GM04504 (cell line): ENCODE measurements at places on chromosomes 3 and 15.
A peak's percentile ranks its signal among the peaks of the same experiment; 100 is the strongest.

- no peak for DNase-seq
These were observed 13.0 kb downstream of the NIPA2 start for GRCh38 chr15:22851513-22851912.

- DNase-seq = no peak
These were observed 141.9 kb downstream of the NSMCE3 start for GRCh38 chr15:29127506-29128430.

DNA sequence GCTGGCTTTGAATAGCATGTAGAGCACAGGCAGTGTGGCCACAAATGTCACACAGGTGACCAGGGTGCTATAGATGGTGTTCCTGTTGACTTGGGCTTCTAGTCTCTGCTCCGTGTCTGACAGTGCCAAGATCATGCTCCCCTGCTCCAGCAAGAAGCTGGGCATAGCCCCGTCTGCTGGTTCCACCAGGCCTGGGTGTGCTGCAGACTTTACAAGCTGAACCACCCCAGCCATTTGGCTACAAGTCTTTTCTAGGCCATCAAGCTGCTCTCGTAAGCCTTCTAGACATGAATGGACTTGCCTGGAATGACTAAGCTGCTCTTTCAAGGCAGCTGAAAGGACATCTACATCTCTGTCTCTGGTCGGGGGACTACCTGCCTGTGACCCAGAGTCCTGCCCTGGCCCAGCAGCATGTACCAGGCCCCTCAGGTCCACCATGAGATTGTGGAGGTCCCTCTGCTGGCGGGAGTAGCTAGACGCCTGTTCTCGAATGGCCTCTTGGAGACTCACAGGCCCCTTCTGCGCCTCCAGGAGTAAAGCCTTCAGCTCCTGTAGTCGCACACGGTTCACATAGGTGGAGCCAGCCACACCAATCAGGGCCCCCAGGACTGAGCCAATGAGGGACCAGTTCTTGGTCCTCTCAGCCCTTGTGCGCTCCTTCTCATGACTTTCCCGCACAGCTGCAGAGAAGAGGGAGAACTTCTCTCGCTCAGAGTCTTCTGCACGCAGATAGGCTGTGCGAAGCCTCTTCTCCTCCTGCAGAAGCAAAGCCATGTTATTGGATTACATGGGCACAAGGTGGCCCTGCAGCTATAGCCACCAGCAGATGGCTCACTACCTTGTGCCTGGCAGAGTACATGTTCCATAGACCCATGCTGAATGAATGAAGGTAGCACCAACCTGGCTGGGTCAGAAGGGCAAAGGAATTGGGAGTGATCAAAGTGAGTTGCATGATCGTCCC, 2.8 kb upstream of the PLXNB1 start:
- DNase-seq = no peak

DNA sequence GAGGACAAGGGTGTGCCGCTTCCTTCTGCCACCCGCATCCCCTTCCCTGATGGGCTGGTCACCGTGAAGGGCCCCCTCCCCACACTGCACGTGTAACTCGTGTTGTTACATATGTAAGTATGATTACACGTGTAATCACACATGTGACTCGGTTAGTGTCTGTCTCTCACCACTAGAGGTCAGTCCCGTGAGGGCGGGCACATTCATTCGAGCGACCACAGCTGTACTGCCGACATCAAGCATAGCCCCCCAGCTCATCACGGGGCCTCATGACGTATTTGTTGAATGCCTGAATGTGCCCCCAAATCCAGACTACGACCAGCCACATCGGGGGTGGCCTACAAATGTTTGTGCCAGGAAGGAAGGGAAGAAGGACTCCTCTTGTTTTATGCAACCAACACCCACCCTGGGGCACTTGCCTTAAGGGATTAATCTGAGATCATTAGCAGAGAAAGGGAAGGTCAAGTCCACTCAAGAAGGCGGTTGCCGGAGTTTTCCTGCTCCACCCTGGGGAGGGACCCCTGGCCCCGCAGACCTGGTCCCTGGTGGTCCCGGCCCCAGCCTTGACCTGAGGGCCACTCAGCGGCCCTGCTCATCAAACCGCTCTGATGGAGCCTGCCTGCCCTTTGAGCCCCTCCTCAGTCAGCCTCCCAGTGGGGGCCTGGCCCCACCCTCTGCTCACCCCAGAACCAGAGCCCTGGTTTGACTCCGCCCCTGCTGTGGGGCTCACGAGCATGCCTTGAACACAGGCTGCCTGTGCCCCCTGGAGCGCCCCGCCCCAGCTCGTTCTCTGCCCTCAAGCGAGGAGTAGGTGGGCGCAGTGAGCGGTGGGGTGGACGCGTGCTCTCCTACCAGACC, 52.8 kb downstream of the RGMA start:
- DNase-seq = no peak

GRCh38 chr3:14016900-14017475, 107.7 kb downstream of the CHCHD4 start:
- no peak for DNase-seq

GRCh38 chr3:49673715-49674496, at the start of gene APEH:
Gene APEH, plus strand, starts transcription at chr3:49674351. Its CDS starts 51 bp downstream, at chr3:49674402.
- DNase-seq = peak; percentile 92

DNA sequence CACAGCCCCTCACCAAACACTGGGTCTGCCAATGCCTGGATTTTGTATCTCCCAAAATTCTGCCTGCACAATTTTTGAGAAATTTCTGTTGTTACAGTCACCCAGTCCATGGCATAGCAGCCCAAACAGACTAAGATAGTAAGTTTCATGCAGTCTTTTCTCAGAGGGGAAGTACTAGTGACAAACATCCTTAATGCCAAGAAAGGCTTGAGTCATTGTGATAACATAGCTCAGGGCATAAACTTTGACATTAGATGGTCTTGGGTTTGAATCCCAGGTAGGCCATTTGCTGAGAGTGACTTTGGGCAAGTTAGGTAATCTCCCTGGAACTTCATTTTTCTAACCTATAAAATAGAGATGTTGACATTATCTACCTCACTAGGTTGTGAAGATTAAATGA, 36.1 kb upstream of the PFN2 start:
- DNase-seq = no peak

DNA sequence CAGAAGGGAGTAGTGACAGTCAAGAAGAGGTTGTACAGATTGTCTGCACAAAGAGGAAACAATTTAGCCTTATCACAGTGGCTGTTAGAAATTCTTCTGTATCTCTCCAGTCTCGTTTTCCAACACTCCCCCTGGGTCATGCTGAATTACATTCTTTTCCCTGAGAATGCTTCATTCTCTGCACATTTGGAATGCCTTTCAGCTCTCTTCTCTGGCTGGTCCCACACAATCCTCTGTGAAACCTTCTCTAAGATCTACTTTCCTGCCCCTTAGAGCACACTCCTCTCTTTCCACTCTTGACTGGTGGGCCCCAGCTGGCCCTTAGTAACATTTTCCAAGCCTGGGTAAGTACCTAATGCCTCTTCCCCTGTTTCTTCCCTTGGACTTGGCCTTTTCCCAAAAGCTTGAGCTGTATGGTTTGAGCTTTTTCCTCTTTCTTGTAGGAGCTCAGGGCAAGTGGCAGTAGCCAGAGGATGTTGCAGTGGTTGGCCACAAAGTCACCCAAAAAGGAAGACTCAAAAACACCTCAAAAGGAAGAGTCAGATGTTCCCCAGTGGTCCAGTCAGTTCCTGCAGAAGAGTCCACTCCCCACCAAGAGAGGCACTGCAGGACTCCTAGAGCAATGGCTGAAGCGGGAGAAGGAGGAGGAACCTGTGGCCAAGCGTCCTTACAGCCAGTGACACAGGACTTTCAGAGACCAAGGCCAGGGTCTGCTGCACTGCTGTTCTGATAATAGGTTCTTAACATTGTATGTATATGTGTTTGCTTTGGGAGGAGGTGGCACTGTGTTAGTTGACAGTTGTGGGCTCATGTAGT, 25.7 kb downstream of the HMCES start:
- no peak for DNase-seq

- peak; percentile 8 for DNase-seq
These were observed 52.5 kb upstream of the ATP2B2 start for GRCh38 chr3:10557781-10558373.

- DNase-seq = no peak
These were observed 307.9 kb upstream of the MDFIC2 start for GRCh38 chr3:70620367-70620766.

DNA sequence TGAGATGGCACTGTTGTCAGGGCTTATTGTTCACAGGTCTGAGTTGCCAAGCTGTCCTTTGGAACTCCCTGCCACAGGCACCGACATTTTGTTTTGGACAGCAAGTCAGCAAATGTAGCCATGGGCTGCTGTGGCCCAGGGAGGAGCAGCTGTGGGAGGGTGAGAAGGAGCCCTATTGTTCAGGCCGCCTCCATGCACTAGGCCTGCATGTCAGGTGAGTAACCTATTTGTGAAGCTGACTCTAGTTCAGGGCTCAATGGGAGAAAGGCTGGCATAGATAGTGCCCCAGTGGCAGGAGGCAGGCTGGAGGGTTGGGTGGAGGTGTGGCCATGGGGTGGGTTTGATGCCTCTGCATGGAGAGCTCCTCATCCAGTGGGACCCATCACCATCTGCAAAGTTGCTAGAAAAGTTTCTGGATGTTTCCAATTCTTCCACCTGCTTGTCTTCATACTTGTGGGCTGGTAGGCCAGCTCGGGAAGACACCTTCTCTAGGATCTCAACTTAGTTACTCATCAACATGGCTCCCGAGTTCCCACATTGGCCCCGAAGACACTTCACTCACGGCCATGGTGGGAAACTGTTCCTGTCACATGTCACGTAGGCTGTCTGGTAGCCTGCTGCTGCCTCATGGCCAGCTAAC, 19.5 kb downstream of the AMOTL2 start:
- peak; percentile 24 for DNase-seq

DNA sequence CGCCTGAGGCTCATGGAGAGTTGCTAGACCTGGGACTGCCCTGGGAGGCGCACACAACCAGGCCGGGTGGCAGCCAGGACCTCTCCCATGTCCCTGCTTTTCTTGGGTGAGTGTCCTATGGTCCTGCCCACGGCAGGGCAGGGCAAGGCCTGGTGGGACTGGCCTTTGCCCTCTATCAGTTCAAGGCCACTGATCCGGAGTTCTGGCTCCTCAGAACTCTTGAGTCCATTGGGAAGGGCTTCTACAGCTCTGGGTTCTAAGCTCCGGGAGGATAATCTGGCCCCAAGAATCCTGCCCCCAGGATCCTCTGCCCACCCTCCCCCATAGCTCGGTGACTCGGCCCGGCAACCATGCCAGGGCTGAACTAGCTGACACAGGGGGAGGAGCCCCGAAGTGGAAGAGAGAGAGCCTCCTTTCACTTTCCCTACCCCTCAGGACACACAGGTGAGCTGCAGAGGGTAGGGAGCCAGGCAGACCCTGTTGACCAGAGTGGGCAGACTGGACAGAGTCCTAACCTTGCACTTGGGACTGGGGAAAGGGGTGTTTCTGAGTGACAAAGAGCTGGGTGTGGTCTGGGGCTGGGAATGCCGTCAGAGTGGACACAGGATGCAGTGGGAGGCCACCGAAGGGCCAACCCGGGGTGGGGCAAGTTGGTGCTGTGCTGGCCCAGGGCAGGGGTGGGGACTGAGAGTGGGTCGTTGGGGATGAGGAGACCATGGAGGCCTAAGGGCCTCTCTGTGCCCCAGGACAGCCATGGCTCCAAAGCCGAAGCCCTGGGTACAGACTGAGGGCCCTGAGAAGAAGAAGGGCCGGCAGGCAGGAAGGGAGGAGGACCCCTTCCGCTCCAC, 664 bp downstream of the PARP3 start:
- DNase-seq = peak; percentile 57

- no peak for DNase-seq
These were observed 21.3 kb downstream of the THBS1 start for GRCh38 chr15:39602143-39602542.

GRCh38 chr3:52527732-52528585, 5.7 kb downstream of the NT5DC2 start:
- no peak for DNase-seq

DNA sequence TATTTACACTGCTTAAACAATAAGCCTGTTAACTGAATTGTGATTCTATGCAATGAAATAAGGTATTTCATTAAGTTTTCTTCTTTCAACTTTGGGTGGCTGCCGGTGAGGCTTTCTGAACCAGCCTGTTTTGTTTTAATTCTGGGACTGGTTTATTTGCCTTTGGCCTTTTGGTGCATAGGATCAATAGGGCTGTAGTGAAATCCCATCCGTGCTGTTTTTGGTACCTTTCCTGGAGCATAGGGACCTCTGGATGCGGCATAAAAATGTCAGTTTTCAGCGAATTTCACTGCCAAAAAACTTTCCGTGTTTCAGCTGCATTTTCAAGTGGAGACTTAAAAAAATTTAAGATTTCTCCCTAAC, 514 bp downstream of the PLS1 start:
- DNase-seq = no peak
